ENCODE measurements at places on chromosomes 7 and 10.

DNA sequence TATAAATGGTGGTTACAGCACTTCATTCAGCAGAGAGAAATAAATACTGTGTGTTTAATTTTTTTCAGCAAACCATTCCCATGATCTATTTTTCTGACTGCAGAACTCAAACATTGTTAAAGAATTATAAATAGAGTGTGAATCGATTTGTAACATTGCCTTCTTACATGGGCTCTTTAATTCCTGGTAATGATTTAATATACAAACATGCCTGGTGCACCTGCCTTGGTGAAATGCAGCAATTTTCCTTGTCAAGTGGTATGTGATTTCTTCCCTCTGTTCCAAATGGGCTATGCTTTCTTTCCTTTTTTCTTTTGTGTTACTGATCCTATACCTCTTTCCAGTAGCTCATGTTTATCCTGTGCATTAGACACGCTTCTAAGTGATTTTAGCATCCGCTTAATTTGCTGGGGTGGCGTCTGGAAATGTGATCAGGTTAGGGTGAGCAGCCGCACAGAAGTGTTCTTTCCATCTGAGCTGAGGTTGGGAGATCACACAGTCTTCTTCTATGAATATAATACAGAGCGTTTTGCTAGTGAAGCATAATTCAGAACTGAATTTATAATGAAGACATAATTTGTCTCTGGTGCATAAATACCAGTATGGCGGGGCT, 94.3 kb upstream of the ITGB1 start:
- DNase-seq: no peak

GRCh38 chr7:35185908-35186731, 67.8 kb downstream of the TBX20 start:
- peak; percentile 56 for DNase-seq

GRCh38 chr7:9718071-9718661, 1255.5 kb upstream of the PHF14 start:
- peak; percentile 9 for DNase-seq

DNA sequence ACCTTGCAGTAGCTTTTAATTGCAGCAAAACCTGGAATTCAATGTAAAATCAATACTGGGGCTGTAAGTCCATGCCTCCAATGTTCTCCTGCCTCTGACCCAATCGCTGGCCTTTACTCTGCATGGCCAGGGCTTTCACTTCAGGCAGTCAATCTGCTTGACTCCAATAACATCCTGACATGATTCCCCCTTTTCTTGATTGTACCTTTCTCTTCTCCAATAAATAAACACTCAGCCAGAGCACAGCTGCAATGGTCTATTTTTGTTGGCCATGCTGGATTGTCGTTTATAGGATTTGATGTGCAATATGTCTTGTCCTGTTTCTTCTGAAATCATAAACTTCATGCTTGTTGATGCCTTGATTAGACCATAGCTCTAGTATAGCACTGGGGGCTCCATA, 97.8 kb upstream of the COL1A2 start:
- no peak for DNase-seq

GRCh38 chr7:74288034-74288881, 949 bp upstream of the CLIP2 start:
- peak; percentile 13 for DNase-seq

DNA sequence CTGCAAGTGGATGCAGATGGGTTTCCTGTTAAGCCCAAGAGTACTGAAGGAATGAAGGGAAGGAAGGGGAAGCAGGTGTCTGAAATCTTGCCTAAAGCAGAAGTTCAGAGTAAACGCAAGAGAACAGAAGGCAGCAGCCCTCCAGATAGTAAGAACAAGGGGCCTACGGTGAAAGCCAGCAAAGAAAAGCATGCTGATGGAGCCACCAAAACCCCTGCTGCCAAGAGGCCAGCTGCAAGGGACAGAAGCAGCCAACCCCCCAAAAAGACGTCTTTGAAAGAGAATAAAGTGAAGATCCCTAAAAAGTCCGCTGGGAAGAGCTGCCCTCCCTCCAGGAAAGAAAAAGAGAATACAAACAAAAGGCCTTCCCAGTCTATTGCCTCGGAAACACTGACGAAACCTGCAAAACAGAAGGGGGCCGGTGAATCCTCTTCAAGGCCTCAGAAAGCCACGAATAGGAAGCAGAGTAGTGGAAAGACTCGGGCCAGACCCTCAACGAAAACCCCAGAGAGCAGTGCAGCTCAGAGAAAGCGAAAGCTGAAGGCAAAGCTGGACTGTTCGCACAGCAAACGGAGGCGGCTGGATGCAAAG, 152.5 kb downstream of the LCOR start:
- DNase-seq: peak; percentile 50

All from astrocyte of the spinal cord (primary cell).